ENCODE measurements at places on chromosomes 5 and 9.

DNA sequence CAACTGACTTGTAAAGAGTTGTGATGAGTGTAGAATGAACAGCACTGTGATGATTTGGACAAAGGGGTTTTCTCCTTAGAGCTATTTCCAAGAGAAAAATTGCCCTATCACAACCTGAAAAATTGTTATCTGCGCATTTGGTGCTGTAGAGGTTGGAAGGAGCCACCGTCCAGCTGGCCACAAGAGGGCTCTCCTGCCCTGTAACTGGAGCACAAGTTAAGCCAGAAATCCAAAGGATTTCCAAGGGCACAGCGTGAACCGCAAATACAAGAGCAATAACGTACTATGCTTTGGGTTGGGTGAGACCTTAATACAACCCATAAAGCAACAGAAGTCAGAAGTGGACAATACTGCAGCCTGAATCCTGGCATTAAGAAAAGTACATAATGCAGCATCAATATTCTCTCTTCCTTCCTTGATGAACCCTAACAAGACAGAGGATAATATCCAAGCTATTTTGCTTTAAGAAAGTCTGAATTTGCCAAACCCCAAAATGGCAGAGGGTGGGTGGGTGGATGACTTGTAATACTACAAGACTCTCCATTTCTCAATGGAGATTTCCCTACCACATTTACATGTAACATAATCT is 56.8 kb upstream of the SMIM32 start:
- DNase-seq = peak; percentile 71

- no peak for DNase-seq
Measured at GRCh38 chr5:135039271-135040033, 5.4 kb upstream of the PITX1 start.

- no peak for DNase-seq
Measured at GRCh38 chr9:100852088-100852487, 176.4 kb upstream of the PLPPR1 start.

- DNase-seq = no peak
Measured at GRCh38 chr9:127368852-127369402, 28.0 kb upstream of the SLC2A8 start.

GRCh38 chr5:78887384-78888118 is 97.6 kb downstream of the ARSB start:
- DNase-seq = no peak

DNA sequence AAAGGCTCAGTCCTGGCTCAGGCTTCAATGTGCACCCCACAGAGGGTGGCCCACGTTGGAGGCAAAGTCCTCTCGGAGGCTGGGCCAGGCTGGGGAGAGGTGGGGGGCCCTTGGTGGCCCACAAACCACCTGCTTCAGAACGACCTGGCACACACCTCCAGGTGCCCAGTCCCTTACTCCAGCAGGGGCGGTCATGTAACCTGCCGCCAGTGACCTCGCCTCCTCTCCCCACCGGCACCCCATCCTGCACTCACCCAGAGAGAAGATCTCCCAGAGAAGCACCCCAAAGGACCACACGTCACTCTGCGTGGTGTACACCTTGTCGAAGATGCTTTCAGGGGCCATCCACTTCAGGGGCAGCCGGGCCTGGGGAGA is 22.5 kb upstream of the SCGB3A1 start:
- no peak for DNase-seq

DNA sequence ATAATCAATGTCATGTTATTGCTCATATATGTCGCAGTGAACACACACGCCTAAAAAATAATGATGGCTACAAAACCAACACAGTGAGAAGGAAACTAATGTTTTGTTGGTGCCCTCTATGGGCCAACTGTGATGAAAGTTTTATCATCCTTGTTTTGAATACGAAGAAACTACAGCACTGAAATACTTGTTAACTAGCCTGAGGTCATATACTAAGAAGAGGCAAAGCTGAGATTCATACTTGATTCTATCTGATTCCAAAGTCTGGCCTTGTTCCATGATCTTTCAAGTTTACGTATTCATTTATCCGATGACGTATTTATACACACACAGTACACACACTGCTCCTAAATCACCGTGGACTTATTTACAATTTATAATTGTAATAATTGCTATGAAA is 16.1 kb upstream of the DRD1 start:
- DNase-seq = no peak

- DNase-seq = no peak
Measured at GRCh38 chr9:71901695-71902597, 9.0 kb downstream of the ABHD17B start.

DNA sequence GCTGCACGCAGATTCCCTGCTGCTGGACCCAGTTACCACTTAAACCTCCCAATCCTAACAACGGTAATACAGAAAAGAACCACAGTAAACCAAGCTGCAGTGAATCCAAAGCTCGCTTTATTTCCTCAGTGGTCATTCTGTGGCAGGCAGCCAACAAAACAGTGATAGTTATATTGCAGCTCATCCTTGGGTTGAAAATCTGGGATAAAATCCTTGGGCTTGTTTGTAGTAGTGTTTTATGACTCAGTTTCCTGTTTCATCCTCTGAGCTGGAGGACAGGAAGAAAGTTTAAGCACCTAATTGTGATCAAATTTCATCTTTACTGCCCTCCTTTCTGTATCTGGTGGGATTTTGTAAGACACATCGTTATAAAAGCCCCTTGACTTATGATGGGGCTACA is 31.4 kb downstream of the HMGCR start:
- DNase-seq = no peak

DNA sequence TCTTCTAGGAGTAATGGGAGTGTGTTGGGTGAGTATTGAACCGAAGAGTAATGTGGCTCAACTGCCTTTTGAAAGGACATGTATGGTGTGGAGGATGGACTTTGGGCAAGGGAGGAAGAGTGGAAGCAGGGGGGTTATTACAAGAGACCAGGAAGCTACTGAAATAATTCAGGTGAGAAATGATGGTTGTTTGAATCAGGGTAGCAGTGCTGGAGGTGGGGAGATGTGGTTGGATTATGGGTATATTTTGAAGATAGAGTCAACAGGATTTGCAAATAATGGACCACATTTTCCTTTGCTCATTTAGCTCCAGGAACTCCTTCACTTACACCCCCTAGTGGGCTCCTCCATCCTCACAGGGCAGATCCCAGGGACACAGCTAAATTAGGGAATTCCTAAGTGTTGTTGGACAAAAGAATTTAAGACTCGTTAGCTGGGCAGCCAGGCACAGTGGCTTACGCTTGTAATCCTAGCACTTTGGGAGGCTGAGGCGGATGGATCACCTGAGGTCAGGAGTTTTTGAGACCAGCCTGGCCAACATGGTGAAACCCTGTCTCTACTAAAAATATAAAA is 1.2 kb upstream of the SLC4A9 start:
- peak; percentile 53 for DNase-seq

- no peak for DNase-seq
Measured at GRCh38 chr9:124855944-124856765, 2.9 kb downstream of the WDR38 start.

DNA sequence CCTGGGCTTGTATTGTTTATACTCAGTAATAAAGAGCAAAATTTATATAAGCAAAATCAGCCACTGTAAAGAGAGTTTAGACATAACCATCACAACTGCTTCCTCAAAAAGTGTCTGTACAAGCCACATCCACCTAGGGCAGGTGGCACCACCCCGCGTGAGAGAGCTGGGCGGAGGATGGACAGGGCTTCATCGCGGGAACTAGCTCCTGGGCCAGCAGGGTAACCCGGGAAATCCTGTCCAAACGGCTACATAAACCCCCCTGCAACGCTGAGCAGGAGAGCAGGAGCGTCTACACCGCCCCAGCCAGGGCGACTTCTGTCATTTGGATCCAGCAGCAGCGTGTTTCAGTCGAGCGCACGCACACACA is 1.3 kb downstream of the SLC6A3 start:
- DNase-seq = no peak

GRCh38 chr9:88781628-88782391 is 209.5 kb upstream of the S1PR3 start:
- DNase-seq = peak; percentile 53

GRCh38 chr5:180159756-180160155 is 49.3 kb downstream of the RASGEF1C start:
- DNase-seq = no peak

Measured in HEK293T (cell line).